Lung (tissue), 17 donors: ENCODE measurements at places on chromosomes 7 and 10. TPM values are rescaled to one million over a fixed set of nuclear protein-coding genes. Genes with fewer than 3 reads are reported as not detected.

Gene SLC39A12
- not detected for total RNA-seq

DNA sequence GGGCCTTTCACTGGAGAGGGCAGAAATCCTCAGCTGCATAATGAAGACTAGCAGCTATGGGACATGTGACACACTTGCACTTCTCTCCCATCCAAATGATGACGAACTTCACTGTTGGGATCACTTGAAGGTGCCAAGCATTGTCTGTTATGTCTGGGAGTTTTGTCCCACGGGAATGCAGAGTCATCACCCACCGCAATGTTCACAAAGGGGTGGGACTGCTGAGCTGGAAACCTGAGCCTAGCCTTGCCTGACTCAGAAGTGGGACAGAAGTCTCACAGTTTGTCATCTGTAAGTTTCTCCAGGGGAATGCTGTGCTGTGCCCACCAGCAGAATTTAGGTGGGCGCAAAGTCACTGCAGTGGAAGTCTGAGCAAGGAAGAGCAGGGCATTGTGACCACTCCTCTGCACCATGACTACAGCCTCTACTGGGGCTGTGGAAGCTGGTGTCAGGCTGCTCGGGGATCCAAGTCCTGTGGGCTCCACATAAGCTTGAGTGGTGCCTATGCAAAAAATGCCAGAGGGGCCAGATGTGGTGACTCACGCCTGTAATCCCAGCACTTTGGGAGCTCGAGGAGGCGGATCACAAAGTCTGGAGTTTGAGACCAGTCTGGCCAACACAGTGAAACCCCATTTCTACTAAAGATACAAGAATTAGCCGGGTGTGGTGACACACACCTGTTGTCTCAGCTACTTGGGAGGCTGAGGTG, 472.0 kb upstream of the CNTNAP2 start:
- H3K36me3 ChIP-seq = no peaks in the 10 kb centered on the region
- DNase-seq = no peak
- no peak overlapping the region for H3K4me3 ChIP-seq
- no peaks in the 10 kb centered on the region for H3K4me1 ChIP-seq
- H3K27ac ChIP-seq = no peak overlapping the region

- DNase-seq = no peak
- H3K27ac ChIP-seq = no peak overlapping the region
- no peaks in the 10 kb centered on the region for H3K27me3 ChIP-seq
These were observed 13.9 kb upstream of the PLAC9 start for GRCh38 chr10:80118669-80119068.

Gene DGKI
- total RNA-seq = 0.52 TPM

DNA sequence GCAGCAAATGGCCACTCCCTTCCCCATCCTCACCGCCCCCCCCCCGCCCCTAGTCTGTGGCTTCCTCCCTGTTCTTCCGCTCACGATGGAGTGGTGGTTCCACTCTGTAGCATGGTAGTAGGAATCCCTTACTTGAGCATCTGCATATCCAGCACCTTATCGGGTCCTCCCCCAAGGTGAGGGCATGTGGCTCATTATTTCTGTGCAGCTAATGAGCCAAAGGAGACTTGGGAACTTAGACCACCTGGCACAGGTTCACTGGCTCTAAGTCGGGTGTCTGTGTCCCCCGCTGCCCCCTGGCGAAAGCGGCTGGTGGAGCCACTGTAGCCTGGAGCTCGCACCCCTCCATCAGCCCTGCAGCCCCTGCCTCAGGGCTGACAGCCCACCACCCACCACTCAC, 22.8 kb upstream of the GPR26 start:
- DNase-seq = no peak
- no peak overlapping the region for H3K27ac ChIP-seq
- H3K4me3 ChIP-seq = no peak overlapping the region
- H3K36me3 ChIP-seq = no peaks in the 10 kb centered on the region

DNA sequence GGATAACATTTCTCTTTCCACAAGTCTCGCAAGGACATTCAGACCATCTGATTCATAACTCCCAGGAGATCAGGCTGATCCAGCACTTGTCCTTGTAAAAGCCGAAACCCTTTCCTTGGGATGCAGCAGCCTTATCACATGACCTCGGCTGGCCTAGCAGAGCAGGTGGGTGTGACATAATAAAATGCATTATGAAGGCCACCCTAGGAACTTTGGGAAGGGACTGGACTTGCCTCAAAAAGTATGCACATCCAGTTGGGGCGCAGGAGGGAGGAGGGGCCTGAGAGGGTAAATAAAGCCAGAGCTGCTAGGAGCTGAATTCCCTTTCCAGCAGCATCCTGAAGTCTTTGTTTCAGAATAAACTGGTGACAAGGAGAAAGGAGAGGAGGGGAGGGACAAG, 260.8 kb downstream of the SNX13 start:
- no peaks in the 10 kb centered on the region for H3K36me3 ChIP-seq
- H3K4me1 ChIP-seq = no peaks in the 10 kb centered on the region
- H3K27me3 ChIP-seq = no peaks in the 10 kb centered on the region

Gene CYP2C18
- total RNA-seq = 1.4 TPM

DNA sequence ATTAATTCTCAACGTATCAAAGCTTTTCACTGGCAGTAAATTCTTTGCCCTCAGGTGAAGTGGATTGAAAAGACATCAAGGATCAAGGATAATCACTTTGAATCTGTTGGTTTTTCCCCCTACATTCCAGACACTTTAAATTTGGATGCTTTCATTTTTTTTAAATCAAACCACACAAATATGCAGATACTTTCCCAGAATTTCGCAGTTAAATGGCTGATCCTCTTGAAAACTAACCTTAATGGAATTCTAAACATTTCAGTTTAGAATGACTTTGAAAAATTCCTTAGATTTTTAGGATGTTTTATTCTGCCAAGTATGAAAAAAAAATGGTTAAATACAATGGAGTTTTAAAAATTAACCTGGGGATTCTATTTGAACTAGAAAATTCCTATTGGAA, 325.9 kb downstream of the GFRA1 start:
- H3K36me3 ChIP-seq = no peaks in the 10 kb centered on the region
- DNase-seq = no peak
- H3K27ac ChIP-seq = no peak overlapping the region
- H3K27me3 ChIP-seq = no peaks in the 10 kb centered on the region

DNA sequence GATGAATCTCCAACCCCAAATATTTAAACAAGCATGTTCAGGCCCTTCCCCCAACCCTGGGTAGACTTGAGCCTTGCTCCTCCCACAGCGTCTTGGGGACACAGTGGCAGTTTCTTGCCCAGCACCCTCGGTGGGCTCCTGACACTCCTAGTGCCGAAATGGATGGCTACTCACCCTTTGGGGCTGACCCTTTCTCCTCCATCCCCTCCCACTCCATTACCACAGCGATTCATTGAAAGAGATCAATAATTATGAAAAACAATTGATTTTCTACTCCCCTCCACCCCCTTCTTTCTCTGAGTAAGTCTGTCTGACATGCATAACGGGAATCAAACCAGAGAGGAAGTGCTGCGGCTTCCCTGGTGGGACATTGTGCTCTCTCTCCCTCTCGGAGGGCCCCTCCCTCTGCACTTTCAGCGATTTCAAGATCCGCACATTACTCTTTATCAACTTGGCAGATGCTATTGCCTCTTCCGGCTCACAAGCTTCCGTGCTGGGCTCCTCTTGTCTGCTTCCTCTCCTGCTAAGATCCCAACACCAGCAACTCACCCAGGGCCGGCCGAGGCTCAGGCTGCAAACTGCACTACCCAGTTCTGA, 79.0 kb upstream of the PLXNA4 start:
- H3K4me1 ChIP-seq = no peaks in the 10 kb centered on the region
- H3K27me3 ChIP-seq = no peaks in the 10 kb centered on the region
- no peak overlapping the region for H3K4me3 ChIP-seq
- H3K36me3 ChIP-seq = no peaks in the 10 kb centered on the region
- no peak overlapping the region for H3K27ac ChIP-seq

DNA sequence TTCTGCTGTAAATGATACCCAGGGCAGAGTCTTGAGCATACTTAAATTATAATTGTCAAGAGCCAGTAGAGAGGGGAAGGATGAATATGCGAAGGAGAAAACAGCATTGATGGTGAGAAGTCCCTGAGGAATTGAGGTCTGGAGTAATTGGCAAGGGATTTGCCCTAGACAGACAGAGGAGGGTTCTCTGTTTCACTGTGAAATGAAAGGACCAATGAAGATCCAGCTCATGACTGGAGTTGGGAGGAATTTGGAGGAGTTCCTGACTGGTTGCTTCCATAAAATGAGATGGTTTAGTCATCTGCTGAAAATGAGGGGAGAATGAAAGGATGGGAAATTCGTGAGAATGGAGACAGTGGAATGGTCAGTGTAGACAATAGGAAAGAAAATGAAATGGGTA, 6.8 kb downstream of the PRPF18 start:
- H3K27ac ChIP-seq = no peak overlapping the region
- no peak for DNase-seq
- H3K4me1 ChIP-seq = no peaks in the 10 kb centered on the region
- H3K4me3 ChIP-seq = no peak overlapping the region
- H3K27me3 ChIP-seq = no peaks in the 10 kb centered on the region

DNA sequence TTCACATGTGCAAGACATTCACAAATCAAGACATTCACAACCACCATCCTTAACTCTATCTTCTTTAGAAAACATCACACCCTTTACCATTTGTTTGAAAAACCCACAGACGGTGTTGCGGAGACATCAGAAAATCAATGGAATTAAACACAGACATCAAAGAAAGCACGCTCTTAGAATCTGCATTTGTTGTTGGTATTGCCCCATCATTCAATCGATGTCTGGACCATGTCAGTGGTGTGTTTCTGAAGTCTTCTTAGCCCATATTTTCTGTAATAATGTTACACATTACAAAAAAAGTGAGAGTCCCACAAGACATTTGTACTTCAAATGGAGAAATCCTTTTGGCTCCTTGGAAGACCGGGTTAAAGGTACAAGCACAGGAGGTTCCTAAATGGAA, 173.9 kb upstream of the AOAH start:
- H3K4me1 ChIP-seq = peaks cover 3% of the 10 kb centered on the region
- DNase-seq = no peak
- no peak overlapping the region for H3K4me3 ChIP-seq
- peaks cover 2% of the 10 kb centered on the region for H3K36me3 ChIP-seq
- H3K27me3 ChIP-seq = no peaks in the 10 kb centered on the region

DNA sequence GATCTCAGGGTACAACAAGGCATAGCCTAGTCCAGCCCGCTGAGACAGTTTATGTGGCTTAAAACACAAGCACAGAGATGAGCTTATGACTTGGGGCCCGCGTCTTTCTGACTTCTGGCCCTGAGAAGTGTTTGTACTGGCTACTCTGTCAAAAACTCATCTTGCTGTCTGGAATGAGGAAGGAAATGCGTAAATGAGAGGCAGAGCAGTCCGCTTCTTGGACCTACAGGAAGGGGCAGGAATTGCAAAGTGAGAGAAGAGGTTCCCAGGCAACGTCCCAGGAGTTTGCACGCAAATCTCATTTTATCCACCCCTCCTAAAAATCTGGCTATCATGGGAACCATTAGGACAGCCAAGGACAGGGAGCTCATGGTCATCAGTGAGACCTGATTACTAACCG, 5.5 kb downstream of the ANXA11 start:
- peak overlapping the region; percentile 92 for H3K27ac ChIP-seq
- DNase-seq = peak; percentile 73
- H3K36me3 ChIP-seq = no peaks in the 10 kb centered on the region
- no peaks in the 10 kb centered on the region for H3K27me3 ChIP-seq

GRCh38 chr7:92727755-92728154, 108.6 kb downstream of the CDK6 start:
- H3K36me3 ChIP-seq = peaks cover 21% of the 10 kb centered on the region
- peak overlapping the region; percentile 33 for H3K27ac ChIP-seq
- no peak overlapping the region for H3K4me3 ChIP-seq
- H3K4me1 ChIP-seq = peaks cover 2% of the 10 kb centered on the region
- DNase-seq = no peak

DNA sequence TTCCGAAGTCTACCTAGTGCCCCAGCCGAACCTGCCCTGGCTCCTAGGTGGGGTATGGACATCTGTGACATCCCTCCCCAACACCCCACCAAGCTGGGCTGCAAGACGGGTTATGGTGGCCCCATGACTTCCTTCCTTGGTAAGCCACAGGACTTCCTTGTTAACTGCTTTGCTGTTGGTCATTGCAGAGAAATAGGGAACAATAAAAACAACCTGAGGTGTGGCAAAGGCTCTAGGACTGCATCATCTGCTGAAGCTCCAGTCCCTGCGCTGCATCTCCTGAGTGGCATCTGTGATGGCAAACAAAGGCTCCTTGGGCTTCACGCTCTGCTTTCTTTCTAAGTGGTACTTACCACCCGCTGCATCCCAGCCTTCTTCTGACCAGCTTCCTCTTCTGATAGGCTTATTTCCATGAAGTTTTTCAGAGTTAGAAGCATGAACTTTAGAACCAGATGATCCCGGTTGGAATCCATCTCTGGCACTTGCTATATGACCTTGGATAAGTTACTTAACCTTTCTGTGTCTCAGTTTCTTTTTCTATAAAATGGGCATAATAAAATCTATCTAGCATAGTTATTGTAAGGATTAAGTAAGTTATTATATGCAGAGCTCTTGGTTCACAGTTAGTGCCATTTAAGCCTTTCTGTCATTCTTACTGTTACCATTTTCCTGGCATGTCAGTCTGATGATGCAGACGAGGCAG, 216.8 kb downstream of the RPS24 start:
- no peak for DNase-seq
- no peak overlapping the region for H3K4me3 ChIP-seq
- H3K4me1 ChIP-seq = peaks cover 16% of the 10 kb centered on the region
- H3K27ac ChIP-seq = no peak overlapping the region

GRCh38 chr10:79562135-79562756, 2.0 kb upstream of the SFTPA2 start:
- peak; percentile 71 for DNase-seq
- no peaks in the 10 kb centered on the region for H3K27me3 ChIP-seq
- no peak overlapping the region for H3K4me3 ChIP-seq
- H3K36me3 ChIP-seq = no peaks in the 10 kb centered on the region
- H3K4me1 ChIP-seq = no peaks in the 10 kb centered on the region

GRCh38 chr7:53383131-53383530, 347.7 kb downstream of the POM121L12 start:
- H3K4me3 ChIP-seq = no peak overlapping the region
- DNase-seq = no peak
- no peaks in the 10 kb centered on the region for H3K27me3 ChIP-seq

Gene MMD2
- total RNA-seq = not detected

GRCh38 chr7:55044371-55044717, 25.5 kb downstream of the EGFR start:
- no peak for DNase-seq
- H3K36me3 ChIP-seq = no peaks in the 10 kb centered on the region
- H3K4me1 ChIP-seq = peaks cover 9% of the 10 kb centered on the region
